Central memory CD8-positive, alpha-beta T cell (primary cell): ENCODE measurements at places on chromosomes 5 and 9.

DNA sequence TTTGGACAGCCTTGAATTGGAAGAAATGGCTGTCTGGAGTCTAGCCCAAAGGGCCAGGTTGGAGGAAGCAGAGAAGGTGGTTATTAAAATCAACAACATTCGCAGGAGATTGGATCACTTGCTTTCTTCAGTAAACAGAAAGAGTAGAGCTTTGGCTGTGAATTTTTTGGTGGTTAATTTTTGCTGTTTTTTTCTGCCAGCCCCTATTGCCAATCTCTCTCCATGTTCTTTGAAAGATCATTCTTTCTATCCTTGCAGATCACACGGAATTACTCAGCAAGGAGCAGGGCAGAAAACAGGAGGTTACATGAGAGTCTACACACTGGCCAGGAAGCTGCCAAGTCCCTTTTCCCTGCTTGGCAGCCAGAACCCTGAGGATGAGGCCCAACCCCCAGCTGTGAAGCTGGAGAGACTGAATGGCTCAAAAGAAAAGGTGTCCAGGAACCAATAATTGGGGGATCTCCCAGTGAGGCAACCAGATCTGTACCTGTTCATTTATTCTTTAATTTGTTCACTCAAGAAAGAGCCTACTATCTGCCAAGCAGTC, 13.0 kb downstream of the GLRX start:
- no peak for DNase-seq

DNA sequence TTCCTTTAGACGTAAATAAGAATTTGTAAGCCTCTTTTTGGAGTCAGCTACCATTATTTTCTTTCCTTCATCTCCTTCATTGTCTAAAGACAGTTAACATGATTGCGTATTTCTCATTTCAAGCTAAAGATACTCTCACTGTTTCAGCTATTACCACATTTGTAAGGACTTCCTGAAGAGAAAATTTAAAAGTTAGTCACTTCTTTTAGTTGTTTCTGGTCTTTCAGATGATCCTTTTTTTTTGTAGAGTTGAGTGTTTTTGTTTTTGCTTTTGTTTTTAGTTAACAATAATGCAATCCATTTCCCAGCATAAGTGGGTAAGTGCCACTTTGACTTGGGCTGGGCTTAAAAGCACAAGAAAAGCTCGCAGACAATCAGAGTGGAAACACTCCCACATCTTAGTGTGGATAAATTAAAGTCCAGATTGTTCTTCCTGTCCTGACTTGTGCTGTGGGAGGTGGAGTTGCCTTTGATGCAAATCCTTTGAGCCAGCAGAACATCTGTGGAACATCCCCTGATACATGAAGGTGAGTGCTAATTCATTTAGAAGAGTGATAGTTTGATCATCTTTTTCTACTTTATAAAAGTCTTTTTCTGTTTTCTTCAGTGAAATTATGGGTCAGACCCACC, 2.0 kb downstream of the IL31RA start:
- no peak for DNase-seq

DNA sequence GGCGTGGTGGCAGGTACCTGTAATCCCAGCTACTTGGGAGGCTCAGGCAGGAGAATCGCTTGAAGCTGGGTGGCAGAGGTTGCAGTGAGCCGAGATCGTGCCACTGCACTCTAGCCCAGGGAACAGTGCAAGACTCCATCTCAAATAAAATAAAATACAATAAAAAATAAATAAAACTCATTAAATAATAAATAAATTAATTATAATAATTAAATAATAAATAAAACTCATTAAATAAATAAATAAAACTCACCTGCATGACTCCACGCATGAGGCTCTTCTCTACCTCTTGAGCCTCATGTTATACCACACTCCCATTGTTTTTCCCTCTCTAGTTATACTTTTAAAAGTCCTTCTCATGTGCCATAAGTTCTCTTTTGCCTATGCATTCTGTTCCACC, 995.4 kb downstream of the MAT2B start:
- DNase-seq: no peak

DNA sequence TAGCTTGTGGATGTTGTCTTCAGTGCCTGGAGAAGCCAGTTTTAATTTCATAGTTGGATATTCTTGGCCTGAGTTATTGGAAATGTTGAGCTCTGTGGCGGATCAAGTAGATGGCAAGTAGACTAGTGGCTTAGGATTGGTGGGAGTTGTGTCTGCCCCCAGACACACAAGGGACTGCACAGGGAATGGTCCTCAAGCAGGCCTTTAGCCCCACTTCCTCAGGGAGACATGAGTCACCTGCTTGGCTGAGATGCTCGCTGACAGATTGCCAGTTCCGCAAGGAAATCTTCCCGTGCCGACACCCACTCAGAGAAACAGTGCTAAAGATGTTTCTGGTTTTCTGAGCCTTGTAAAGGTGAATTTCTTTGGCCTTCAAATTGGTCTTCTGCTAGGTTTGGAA, 18.8 kb upstream of the CATSPER3 start:
- no peak for DNase-seq

DNA sequence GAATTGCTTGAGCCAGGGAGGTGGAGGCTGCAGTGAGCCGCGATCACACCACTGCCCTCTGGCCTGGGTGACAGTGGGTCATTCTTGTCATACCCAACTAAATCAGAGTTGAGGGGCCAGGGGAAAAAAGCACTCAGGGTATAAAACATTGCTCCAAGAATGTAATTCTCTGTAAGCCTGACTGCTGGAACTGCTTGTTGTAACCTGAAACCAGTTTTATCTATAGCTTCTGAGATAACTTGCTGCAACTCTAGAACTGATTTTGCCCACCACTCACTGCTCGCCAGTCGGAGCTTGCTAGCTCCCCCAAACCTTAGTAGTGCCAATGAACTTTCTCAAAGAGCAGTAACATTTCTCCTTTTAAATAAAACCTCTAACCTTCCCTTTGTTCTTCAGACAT, 9.6 kb upstream of the MSH3 start:
- DNase-seq: no peak

- peak; percentile 41 for DNase-seq
Measured at GRCh38 chr5:131379723-131380122, 115.9 kb downstream of the CDC42SE2 start.

DNA sequence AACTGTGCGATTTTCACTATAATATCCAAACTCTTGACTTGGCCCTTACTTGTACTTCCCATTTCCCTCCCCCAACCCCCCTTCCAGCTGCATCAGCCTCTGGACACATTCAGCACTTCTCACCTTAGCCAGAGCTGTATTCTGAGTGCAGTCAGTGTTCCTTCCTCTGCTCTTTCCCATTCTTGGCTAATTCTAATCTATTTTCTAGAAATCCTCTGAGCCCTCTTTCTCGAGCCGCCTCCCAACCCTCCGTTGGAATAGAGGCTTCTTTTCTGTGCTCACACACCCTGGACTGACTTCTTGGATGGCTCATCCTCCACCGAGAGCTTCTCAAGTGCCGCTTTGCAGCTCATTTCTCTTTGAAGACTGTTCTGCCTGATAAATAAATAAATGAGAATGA, 188.8 kb downstream of the NTRK2 start:
- no peak for DNase-seq

DNA sequence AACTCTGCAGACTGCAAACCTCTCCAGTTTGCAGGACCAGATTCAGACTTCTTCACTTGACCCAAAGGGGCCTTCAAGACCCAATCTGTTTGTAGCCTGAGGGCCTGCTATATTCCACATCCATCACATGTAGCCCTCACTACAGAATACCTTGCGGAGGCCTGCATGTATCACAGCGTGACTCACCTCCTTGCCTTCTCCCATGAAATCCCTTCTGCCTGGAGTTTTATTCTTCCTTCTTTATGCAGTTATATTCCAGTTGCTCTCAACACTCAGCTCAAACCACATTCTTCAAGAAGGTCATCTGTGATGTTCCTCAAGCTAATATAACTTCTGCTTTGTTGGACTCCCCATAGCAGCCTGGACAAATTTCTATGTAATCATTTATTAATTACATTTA, 198.5 kb upstream of the PTGER4 start:
- no peak for DNase-seq

DNA sequence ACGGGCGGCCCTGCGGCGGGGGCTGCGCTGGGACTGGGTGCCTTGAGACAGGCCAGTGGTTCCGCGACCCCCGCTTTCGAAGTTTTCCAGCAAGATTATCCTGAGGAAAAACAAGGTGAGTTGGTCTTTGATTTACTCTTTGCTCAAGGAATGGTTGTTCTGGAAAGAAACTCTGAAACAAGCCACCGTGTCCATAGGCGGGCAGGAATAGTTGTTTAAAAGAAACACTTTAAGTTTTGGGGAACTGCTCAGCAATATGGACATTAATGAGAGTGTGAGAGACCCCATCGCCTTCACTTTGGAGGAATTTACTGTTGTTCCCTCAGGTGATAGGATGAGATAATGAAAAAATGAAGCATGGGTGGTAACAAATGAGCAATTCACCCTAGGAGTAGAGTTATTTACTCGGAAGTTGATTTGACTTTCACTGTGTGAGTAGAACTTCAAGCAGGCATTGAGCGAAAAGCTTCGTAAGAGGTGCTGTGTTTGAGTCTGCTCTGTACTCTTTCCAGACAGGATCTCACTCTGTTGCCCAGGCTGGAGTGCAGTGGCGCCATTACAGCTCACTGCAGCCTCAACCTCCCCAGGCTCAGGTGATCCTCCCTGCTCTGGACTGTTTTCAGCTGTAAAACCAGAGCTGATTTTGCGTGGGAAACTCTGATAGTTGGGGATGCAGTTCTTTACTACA, 1.1 kb downstream of the DMRTA1 start:
- no peak for DNase-seq

GRCh38 chr5:37396352-37396751, 17.2 kb downstream of the WDR70 start:
- DNase-seq: no peak

- DNase-seq: no peak
Measured at GRCh38 chr5:154646745-154647113, 108.4 kb upstream of the LARP1 start.

GRCh38 chr9:130609163-130609562, 29.8 kb downstream of the FUBP3 start:
- DNase-seq: no peak

DNA sequence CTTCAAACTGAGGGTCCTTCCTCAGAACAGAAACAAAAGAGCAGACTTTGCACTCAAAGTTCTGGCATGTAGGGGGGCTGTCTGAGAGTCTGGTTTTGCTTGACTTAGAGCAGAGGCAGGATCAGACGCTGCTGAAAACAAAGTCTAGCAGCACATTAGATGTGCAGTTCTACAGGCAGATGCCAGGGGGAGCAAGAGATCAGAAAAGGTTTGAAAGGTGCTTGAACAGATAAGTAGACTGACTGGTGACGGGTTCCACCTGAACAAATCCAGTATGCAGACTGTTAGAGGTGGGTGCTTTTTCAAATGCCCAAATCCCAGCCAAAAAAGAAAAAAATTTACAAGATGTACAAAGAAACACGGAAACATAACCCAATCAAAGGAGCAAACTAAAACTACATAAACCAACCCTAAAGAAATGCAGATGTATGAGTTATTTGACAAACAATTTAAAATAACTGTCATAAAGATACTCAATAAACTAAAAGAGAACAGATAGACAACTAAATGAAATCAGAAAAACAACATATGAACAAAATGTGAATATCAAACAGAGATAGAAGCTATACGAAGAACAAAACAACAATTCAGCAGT, 194.7 kb upstream of the FREM1 start:
- DNase-seq: peak; percentile 14

DNA sequence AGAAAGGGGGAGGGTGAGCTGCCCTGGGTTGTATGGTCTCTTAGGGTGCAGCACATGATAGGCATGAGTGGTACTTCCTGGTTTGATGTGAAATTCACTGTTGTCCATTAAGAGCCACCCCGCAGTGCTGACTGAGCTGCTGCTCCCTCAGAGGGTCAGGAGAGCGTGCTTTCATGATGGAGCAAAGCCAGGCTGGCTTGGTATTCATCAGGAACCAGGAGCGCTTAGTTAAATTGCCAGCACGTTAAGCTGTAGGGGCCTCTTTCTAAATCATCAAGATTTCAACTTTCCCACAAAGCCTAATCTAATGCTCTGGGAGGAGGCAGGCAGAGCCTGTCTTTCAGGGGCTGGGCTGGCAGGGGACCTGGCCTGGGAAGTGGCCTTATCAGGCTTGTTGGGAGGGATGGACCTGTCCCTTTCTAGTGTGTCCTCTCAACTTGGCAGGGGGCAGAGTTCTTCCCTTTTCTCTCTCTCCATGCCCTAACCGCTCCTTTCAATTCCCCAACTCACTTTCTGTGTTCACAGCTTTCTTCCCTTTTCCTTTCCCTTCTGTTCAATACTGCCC, 7.9 kb downstream of the CYSTM1 start:
- no peak for DNase-seq

- no peak for DNase-seq
Measured at GRCh38 chr5:81631124-81631523, 119.8 kb downstream of the SSBP2 start.
